ENCODE measurements at places on chromosomes 3 and 15.

- no peak for DNase-seq
Measured at GRCh38 chr3:46893763-46894162, 16.2 kb downstream of the PTH1R start.

DNA sequence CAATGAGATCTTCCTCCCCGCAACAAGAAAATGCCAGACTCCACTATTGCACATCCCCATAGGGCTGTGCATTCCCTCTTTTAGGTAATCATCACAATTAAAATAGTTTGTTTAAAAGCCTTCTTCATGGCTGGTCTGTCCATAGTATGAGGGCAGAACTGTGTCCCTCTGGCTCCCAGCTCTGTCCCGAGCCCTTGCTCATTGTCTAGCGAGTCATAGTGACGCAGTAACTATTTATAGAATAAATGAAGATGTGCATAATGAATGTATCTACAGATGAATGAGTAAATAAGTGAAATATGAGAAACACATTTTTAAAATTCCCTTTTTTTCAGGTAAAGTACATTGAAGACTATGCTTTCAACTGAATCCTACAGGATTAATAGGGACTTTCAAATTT lies 128.4 kb upstream of the TMC3 start:
- DNase-seq: no peak

DNA sequence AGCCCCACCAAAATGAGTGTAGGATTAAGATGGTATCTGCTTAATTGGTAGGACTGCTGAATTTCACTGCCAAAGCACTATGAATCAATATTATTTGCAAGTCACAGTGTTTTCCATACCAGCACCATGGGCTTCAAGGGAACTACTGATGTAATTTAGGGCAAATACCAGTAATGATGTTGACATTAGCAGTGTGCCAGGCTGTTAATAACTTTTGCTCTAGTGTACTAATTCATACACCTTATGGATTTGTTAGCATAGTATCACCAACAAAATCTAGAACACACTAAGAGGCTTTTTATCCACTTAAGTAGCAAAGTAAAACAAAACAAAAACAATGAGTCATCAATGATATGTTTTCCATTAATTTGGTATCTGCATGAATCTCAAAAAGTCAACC lies 888.2 kb downstream of the CADM2 start:
- no peak for DNase-seq

DNA sequence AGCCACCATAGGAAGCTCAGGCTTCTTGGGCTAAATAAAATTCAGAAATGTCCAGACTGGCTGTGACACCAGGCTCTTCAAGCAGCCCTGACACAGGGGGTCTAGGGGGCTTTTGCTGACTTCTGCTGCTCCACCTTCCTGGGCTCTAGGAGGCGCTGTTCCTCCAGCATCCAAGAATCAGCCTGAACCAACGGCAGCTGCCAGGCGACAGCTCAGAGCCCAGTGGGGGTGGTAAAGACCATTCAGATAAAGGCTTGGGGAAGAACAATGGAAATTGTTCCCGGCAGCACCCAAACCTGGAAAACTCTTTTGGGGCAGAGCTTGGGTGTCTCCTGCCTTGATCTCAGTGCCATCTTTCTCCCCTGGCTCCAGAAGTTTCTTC lies 21.6 kb upstream of the PSTPIP1 start:
- DNase-seq: peak; percentile 6

DNA sequence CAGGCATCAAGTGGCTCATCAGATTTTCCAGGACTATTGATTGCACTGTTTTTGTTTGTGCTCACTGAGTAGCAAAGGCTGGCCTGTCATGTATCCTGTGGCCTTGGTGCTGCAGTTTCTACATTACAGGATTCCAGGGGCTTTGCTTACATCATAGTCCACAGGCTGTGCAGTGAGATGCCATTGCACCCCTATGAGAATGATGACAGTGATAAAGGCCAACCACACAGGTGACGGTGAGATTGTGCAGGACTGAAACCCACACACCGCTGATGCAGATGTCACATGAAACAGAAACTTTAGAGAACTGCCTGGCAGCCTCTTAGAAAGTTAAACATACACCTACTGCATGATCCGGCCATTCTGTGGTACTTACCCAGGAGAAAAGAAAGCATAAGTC lies 195.0 kb upstream of the UBE3A start:
- DNase-seq: no peak

DNA sequence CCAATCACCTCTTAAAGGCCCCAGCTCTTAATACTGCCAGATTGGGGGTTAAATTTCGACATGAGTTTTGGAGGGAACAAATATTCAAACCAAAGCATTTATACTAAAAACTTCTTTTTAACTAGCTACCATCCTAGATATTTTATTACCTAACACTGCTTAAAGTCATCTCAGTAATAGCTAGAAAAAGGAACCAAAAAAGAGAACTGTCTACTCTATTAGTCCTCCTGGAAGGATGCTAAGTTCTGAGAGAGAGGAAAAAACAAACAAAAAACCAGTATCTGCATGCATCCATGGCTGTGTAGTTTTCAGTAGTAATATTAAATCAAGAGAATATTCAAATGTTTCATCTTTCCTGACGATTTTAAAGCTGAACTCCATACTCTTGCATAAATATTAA lies 5.8 kb downstream of the CPOX start:
- no peak for DNase-seq

- no peak for DNase-seq
Measured at GRCh38 chr3:185720326-185720725, 104.5 kb downstream of the IGF2BP2 start.

GRCh38 chr15:53910236-53910849 lies 67.9 kb upstream of the UNC13C start:
- no peak for DNase-seq

GRCh38 chr15:90234096-90234988 lies at the start of gene GDPGP1:
TSS of gene GDPGP1 (plus strand) at chr15:90234209. CDS start at chr15:90240909, 6,700 bp downstream.
- no peak for DNase-seq

- no peak for DNase-seq
Measured at GRCh38 chr3:94156626-94157025, 93.8 kb downstream of the NSUN3 start.

All from mesenchymal stem cell (in vitro differentiated cells and primary cell).